Activated CD4-positive, alpha-beta T cell treated with anti-CD3 and anti-CD28 coated beads, Interleukin-2, amount 50 U/mL, for 48 hours (primary cell): ENCODE measurements at places on chromosomes 3 and 15.

GRCh38 chr3:13451301-13451673 is 28.8 kb upstream of the HDAC11 start:
- peak; percentile 40 for DNase-seq

- no peak for DNase-seq
Measured at GRCh38 chr3:11626084-11626463, 17.6 kb downstream of the VGLL4 start.

DNA sequence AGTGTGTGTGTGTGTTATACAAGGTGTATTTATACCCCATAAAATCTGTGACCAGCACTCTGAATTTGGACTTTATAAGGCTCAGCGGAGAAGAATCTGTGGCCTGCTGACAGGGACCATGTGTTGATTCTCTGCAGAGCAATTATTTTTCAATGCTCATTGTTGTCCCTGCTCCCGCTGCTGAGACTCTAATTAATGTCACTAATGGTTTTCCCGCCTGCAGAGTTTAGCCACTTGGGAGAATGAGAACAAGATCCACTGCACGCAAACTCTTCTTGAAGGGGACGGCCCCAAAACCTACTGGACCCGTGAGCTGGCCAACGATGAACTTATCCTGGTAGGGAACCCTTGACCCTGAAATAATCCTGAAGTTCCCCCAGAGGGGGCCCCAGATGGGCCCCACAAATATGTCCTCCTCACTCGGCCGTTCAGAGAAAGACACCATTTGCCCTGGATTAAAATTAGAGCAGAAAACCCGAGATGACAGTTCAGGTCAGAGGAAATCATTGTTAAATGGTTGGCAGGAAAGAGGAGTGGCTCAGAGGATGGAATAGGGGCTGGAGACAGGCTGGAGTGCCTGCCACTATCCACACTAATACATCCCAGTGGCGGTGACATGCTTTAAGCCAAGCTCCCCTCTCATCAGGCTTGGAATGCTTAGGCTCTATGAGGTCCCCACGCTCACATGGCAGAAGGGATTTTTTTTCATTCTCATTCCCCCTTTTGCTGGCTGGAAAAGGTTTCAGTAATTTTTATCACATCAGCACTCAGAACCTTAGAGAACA is 3.3 kb downstream of the CRABP1 start:
- DNase-seq = no peak

GRCh38 chr15:85025516-85026251 is 44.0 kb downstream of the PDE8A start:
- no peak for DNase-seq

GRCh38 chr3:47512416-47513124 is 942 bp downstream of the ELP6 start:
- no peak for DNase-seq

DNA sequence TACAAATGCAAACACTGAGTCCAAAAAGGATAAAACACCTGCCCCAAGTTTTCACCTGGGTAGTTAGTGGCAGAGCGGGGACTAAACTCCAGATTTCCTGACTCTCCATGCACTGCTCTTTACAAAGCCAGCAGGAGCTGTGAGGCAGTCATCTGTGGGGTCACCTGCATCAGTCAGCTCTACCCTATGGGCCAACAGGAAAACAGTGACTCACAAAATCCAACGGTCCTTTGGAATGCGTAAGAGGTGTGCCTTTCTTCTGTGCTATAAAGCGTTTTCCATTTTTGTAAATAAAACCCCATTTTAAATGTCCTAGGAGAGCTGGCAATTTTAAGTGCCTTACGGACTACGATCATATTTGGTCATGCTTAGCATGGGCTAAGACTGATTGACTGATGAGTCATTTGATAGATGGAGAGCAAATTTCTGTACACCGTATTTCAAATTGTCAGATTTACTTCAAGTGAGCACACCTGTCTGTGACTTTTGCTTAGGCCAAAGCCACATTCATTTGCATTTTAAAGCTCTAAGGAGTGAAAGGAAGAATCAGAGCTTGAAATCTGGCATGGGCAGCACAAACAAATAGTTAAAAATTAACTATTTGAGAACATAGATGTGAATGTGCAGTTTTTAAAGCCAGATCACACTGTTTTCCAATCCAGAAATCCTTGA is 4.4 kb upstream of the COL8A1 start:
- no peak for DNase-seq

- no peak for DNase-seq
Measured at GRCh38 chr3:61168286-61168685, 83.0 kb downstream of the FHIT start.

- DNase-seq = no peak
Measured at GRCh38 chr3:133799794-133800585, 5.6 kb upstream of the SRPRB start.

DNA sequence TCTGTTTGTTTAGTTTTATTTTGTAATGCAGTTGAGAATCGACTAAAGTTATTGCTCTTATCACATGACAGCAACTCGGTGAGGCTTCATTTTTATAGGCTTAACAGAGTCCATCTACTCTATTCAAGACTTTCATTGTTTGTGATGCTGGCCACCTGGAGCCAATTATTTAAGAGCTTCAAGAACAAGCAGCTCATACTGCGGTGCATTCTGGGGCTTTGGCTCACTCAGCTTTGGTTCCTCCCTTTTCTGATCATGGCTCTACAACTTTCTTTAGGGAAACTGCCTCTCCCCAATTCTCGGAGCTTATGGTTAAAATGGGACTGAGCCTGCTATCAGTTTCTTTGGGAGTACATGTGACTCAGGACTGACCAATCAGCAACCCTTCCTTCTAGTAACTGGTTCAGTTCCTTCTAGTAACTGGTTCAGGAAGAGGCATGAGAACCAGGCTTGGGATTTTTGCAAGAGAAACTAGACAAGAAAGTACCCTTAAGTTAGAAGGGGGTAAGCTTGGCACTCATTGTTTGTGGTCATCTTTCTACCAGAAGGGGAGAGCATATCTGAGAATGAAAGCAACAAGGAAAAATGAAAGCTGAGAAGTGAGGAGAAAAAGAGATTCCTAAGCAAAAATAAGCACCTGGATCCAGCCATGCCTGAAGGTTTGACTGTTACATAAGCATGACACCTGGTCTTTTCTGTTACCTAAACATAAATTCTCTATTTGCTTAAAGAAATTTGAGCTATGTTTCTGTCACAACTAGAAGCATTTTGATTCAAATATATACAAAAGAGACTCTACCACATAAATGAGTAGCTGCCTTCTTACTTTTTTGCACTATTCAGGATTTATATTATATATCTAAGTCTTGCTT is 24.1 kb upstream of the ARHGEF3 start:
- no peak for DNase-seq

GRCh38 chr15:95470529-95470928 is 860.0 kb upstream of the NR2F2 start:
- no peak for DNase-seq

- DNase-seq = no peak
Measured at GRCh38 chr15:50190166-50190570, 8.2 kb downstream of the SLC27A2 start.

- no peak for DNase-seq
Measured at GRCh38 chr3:152968388-152969024, 133.6 kb downstream of the P2RY1 start.

- no peak for DNase-seq
Measured at GRCh38 chr3:33437556-33438283, 2.5 kb downstream of the UBP1 start.

- no peak for DNase-seq
Measured at GRCh38 chr3:47661121-47661752, 82.6 kb upstream of the CSPG5 start.

- DNase-seq = no peak
Measured at GRCh38 chr3:133644768-133645167, 17.0 kb downstream of the TOPBP1 start.

DNA sequence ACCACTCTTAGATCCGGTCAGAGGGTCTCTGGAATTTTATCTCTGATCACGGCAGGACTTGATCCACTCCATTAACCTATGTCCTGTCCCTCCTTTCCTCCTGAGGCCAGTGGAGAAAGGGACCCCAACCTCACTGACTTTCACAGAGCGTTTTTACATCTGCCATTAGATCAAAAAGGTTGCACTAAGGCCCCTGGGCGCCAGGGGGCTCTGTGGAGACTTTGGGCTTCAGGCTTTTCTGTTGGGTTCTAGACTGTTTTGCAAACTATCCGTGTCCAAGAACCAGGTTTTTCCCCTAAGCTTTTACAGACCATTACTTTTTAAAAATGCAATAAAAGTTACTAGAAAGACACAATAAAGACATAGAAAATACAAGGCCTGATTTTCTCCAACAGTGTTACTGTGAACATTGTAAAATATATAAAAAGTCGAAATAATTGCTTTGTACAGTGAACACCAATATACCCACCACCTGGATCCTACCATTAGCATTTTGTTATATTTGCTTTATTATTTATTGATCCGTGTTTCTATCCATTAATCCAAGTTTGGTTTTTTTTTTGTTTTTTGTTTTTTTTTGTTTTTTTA is 159.7 kb downstream of the POLR2M start:
- DNase-seq = peak; percentile 61

GRCh38 chr15:46918462-46919140 is 798.7 kb upstream of the SEMA6D start:
- no peak for DNase-seq

DNA sequence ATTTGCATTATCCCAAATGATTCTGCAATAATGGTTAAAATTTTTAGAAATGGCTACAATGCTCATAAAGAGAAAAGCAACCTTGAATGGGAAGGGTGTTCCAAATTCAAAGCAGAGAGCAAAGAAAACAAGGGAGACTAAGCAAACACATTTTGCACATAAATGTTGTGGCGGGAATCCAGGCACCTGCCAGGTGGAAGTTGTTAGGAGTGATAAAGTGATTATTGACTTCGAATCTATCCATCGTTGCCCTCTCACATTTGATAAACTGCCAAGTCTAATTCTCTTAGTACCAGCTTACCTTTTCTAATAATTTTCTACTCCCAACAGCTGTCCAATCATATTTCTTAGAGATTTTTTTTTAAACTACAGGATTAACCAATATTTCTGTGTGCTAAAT is 244.5 kb downstream of the CACNA2D3 start:
- DNase-seq = no peak

- DNase-seq = no peak
Measured at GRCh38 chr15:95325763-95326404, 1004.6 kb upstream of the NR2F2 start.

DNA sequence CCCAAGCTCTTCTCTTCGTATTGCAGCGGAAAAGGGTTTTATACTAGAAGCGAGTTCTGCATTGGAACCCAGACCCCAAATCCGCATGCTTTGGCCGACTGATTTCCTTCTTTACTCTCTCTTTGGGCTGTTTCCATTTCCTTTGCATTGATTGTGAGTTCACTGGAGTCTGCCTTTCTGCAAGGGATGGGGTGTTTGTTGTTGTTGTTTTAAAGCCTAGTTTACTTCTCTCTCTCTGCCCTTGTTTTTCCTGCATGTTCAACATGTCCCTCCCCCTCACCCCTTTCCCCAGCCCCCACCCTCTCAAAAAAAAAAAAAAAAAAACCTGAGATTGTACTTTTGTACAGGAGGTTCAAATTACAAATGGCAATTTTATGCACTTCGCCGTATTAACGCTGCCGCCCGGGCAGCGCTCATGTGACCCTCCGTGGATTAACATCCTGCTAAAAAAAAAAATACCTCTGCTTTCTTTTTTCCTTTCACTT is 2.2 kb downstream of the NR2F2 start:
- DNase-seq = no peak

GRCh38 chr15:47461652-47462141 is 255.6 kb upstream of the SEMA6D start:
- DNase-seq = no peak

DNA sequence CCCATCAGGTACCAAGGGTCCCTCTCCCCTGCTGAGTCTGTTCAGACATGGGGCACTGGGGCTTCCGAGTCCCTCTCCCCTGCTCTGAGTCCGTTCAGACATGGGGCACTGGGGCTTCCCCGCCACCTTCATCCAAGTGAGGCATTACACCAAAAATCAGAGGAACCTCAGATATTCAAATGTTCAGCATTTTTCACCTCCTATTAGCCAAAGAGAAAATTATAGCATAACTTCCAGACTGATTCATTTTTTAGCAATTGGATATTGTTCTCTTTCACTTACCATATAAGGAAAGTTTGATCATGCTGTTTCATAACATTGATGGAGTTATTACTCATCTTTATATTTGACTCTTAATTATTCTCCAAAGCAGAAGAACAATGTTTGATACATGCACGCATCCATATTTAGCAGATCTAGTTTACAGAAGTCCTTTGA is 213.9 kb downstream of the MTHFS start:
- no peak for DNase-seq

GRCh38 chr15:64921711-64922110 is 10.0 kb downstream of the ANKDD1A start:
- no peak for DNase-seq

DNA sequence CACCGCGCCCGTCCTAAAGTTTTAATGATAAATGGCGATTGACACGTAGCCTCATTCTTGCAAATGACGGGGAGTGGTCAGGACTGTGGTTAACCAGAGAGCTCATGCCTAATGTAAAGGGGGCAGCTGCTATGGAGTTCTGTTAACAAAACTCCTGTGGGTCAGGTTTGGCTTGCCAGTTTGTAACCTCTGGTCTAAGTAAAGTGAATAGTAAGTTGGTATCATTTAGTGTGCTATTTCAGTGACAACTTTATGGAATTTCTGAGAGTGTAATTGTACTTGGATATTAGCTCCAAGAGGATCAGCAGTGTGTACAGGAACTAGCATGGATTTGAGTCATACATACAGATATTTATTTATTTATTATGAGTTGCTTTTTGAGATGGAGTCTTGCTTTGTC is 87.9 kb downstream of the RGMA start:
- no peak for DNase-seq

GRCh38 chr15:100008258-100008657 is 275.0 kb upstream of the LYSMD4 start:
- no peak for DNase-seq

- DNase-seq = no peak
Measured at GRCh38 chr3:116423374-116423773, 21.9 kb downstream of the LSAMP start.

DNA sequence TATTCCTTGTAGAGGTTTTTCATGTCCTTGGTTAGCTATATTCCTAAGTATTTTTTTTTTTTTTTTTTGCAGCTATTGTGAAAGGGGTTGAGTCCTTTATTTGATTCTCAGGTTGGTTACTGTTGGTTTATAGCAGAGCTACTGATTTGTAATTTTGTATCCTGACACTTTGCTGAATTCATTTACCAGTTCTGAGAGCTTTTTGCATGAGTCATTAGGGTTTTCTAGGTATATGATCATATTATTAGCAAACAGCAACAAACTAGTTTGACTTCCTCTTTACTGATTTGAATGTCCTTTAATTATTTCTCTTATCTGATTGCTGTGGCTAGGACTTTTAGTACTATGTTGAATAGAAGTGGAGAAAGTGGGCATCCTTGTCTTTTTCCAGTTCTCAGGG is 737.4 kb downstream of the ZNF385D start:
- no peak for DNase-seq

GRCh38 chr3:149003653-149004305 is 12.4 kb downstream of the GYG1 start:
- DNase-seq = no peak

GRCh38 chr3:38283810-38284755 is 2.0 kb downstream of the SLC22A14 start:
- no peak for DNase-seq
